ENCODE measurements at places on chromosomes 16 and 17.
A peak's percentile ranks its signal among the peaks of the same experiment; 100 is the strongest.

- DNase-seq, result no peak
Measured at GRCh38 chr16:65038100-65038499, 83.8 kb downstream of the CDH11 start.

GRCh38 chr17:61984821-61985220, 57.0 kb upstream of the INTS2 start:
- DNase-seq, result no peak

- DNase-seq, result no peak
Measured at GRCh38 chr17:73214851-73215250, 22.0 kb downstream of the COG1 start.

GRCh38 chr17:14748036-14748710, 447.3 kb downstream of the HS3ST3B1 start:
- DNase-seq, result no peak

- no peak for DNase-seq
Measured at GRCh38 chr16:49748322-49748721, 107.6 kb downstream of the ZNF423 start.

- DNase-seq, result peak; percentile 46
Measured at GRCh38 chr17:83180996-83181481, 101.6 kb downstream of the METRNL start.

- no peak for DNase-seq
Measured at GRCh38 chr17:9181640-9182039, 160.3 kb downstream of the NTN1 start.

GRCh38 chr16:50778284-50779163, 36.6 kb downstream of the CYLD start:
- DNase-seq, result no peak

Measured in right atrium auricular region (tissue), 2 donors.